Adrenal gland (tissue), 19 donors: ENCODE measurements at places on chromosomes 11 and 22.

DNA sequence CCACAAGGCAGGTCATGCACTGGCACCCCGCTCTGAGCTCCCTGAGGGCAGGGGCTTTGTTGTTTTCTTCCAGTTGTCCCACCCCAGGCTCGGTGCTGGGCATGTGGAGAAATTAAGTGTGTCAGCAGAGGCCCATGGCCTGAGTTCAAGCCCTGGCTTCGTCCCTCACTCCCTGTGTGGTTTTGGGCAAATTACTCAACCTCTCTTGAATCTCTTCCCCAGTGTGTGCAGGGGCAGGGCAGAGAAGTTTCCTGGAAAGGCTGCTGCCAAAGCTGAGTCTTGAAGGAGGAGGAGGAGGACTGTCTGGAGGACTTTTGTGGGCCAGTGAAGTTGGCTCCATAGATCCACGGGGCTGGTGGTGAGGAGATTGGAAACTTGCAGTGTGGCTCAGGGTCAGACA, 138.1 kb upstream of the E2F8 start:
- H3K4me1 ChIP-seq, result no peaks in the 10 kb centered on the region
- DNase-seq, result no peak
- H3K27me3 ChIP-seq, result peaks cover 4% of the 10 kb centered on the region
- H3K36me3 ChIP-seq, result no peaks in the 10 kb centered on the region

DNA sequence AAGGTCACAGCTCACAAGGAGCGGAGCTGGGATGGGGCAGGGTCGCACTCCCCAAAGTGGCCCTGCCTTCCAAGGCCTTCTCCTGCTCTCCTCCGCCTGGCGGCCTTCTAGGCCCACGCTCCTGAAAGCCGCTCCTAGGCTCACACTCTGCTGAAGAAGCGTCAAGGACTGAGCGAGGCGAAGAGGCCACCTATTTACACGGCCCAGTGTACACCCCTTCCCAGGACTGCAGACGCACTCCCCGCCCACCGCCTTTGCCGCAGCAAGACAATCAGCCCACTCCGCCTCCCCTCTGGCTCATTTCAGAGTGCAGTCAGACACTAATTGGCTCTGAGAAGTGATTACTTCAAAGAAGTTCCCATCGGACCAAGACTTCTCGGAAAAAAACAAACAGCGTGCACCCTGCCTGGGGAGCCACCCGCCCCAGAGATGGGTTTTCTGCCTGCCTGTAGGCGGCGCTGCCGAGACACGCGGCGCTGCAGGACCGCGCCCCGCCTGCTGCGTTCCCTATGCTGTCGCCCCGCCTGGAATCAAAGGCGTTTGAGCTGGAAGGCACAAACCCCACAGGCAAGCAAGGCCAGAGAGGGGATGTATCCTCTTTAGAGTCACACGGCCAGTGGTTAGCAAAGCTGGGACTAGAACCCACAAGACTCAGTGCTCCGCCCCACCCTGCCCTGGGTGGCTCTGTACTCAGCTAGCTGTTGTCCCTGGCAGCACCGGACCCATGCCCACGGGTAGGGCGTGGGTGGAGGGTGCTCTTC, 414.8 kb downstream of the BUD13 start:
- no peak overlapping the region for H3K27ac ChIP-seq
- H3K27me3 ChIP-seq, result peaks cover 7% of the 10 kb centered on the region
- no peak overlapping the region for H3K4me3 ChIP-seq
- no peaks in the 10 kb centered on the region for H3K36me3 ChIP-seq

DNA sequence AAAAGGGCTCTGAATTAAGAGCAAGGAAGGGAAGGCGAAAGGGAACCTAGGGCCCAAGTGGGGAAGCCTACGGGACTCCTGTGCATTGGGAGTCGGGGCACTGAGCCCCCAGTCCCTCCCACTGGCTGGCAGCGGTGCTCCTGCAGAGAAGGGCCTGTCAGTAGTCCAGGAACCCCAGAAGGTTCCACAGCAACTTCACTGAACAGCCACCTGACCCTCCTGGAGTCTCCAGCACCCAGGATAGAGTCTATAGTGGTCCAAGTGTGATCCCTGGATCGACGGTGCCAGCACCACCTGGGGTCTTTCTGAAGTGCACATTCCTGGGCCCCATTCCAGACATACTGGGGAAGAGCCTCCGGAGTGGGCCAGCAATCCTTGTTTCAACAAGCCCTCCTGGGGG, 100.0 kb upstream of the B3GAT1 start:
- DNase-seq, result no peak
- H3K4me3 ChIP-seq, result no peak overlapping the region
- H3K4me1 ChIP-seq, result no peaks in the 10 kb centered on the region
- H3K27me3 ChIP-seq, result no peaks in the 10 kb centered on the region
- no peak overlapping the region for H3K27ac ChIP-seq
- no peaks in the 10 kb centered on the region for H3K36me3 ChIP-seq

- H3K27ac ChIP-seq, result no peak overlapping the region
- no peaks in the 10 kb centered on the region for H3K4me1 ChIP-seq
- DNase-seq, result no peak
- no peak overlapping the region for H3K4me3 ChIP-seq
- H3K36me3 ChIP-seq, result no peaks in the 10 kb centered on the region
Measured at GRCh38 chr22:39356464-39356863, 6.7 kb downstream of the SYNGR1 start.

DNA sequence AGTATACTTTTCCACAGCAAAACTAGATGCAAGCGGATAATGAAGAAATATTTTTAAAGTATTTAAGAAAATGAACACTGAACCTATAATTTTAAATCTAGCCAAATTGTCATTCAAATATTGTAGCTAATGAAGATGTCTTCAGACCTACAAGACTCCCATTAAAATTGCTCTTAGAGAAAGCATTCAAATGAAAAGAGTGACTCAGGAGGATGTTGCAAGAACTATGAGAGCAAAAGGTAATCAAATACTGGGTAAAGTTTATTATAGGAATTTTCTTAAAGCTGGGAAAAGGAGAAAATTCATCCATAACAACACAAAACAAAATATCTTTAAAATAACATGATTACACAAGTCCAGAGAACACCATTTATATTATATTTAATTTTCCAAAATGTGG, 5.4 kb upstream of the POU2AF1 start:
- no peaks in the 10 kb centered on the region for H3K4me1 ChIP-seq
- H3K4me3 ChIP-seq, result no peak overlapping the region
- no peak overlapping the region for H3K27ac ChIP-seq
- no peaks in the 10 kb centered on the region for H3K36me3 ChIP-seq

DNA sequence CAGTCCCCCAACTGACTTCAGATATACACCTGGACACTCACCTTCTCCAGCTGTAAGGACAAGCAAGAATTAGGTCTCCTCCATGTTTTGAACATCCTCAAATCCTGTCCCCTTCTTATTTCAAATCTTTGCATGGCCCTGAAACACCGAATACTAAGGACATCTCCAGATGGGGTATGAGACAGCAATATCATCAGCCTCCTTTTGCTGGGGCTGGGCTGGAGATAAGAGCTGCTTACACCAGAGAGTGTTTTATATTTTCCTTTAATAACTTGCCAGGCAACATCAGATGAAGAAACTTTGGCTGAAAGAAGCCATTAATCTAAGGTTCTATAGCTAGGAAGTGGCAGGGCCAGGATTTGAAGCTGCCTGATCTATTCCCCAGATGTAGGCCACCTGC, 21.6 kb downstream of the TUG1 start:
- no peak overlapping the region for H3K4me3 ChIP-seq
- H3K27me3 ChIP-seq, result no peaks in the 10 kb centered on the region
- no peak for DNase-seq
- H3K36me3 ChIP-seq, result no peaks in the 10 kb centered on the region

DNA sequence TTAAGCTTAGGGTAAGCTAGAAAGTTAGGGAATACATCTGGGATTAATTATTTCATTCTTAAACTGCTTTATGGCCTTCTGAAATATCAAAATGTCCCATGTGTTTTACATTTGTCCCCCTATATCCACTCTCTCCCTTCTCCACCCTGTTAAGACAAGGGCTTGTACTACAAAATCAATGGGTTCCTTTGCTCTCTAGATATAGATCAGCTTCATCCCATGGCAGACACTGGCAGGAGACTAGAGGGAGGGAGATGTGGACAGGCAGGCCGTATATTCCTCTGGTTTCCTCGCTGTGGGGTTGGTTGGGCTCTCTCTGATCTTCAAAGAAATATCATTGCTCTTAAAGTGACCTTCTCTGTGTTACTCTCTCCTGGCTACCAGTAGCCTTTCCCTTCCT, 1281.0 kb downstream of the LRRC4C start:
- H3K36me3 ChIP-seq, result no peaks in the 10 kb centered on the region
- no peaks in the 10 kb centered on the region for H3K4me1 ChIP-seq
- no peak for DNase-seq
- no peak overlapping the region for H3K27ac ChIP-seq
- no peak overlapping the region for H3K4me3 ChIP-seq
- H3K27me3 ChIP-seq, result no peaks in the 10 kb centered on the region

DNA sequence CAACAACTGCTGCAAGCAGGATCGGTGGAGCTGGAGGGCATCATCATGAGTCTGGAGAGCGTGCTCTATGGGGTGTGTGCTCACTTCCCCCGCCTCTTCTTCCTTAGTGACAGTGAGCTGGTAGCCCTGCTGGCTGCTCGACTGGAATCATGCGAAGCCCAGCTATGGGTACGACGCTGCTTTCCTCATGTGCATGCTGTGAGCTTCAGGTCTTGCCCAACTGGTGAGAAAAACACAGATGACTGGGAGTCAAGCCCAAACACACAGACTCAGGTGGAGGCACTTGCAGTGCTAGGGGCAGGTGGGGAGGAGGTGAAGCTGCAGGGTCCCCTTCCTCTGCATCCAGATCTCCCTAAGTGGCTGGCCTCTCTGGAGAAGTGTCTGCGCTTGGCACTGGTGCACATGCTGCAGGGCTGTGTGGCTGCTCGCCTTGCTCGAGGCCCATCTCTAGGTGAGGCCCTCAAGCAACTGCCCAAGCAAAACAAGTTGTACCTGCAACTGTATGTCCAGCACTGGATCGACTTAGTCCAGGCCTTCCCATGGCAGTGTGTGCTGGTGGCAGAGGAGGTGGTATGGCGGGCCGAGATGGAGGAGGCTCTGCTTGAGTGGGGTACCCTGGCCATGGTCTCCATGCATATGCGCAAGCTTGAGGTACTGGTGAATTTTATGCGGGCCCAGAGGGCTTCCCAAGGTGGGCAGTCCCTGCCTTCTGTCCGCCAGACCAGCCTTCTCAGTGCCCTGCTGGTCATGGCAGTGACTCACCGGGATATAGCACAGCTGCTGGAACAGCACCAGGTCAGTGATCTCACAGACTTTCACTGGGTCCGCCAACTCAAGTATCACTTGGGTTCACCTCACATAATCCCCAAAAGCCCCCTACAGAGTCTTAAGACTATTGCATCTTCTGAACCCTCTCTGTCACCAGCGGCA, 48.1 kb downstream of the DNHD1 start:
- H3K27me3 ChIP-seq, result no peaks in the 10 kb centered on the region
- no peak overlapping the region for H3K27ac ChIP-seq
- no peaks in the 10 kb centered on the region for H3K4me1 ChIP-seq
